ENCODE measurements at places on chromosomes 13 and 19.

DNA sequence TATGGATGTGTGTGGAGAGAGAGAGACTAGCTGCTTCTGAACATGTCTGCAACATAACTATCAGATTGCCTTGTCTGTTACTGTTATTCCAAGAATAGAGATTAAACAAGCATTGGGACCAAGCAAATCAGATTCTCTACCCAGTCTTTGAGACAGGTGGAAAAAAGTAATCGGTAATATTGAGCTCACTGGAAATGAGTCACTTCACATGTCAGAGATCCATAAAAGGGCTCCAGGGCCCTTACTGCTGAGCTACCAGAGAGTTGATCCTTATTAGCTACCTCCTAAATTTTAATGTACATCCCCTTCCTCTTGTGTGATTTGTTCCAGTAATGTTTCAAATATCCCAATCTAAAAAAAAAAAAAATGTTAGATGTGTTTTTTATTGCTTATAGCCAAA is 2118.0 kb downstream of the PCDH9 start:
- no peak for DNase-seq

DNA sequence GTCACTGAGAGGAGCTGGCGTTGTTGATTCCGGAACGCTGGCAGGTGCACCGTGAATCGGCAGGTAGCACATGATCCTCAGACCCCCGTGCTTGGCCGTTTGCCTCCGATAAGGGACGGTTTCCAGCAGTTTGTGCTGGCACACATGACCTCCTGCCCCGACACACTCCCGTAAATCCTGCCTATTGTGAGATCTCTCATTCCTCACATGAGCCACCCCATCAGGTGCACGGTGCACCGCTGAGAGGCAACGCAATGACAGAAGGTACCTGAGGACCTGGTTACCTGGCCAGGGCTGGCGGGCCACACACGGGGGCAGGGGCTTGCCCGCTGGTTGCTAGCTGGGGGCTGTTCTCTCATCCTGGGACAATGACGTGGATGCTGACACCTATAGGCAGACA is 2.1 kb upstream of the ADPRHL1 start:
- DNase-seq, result no peak

DNA sequence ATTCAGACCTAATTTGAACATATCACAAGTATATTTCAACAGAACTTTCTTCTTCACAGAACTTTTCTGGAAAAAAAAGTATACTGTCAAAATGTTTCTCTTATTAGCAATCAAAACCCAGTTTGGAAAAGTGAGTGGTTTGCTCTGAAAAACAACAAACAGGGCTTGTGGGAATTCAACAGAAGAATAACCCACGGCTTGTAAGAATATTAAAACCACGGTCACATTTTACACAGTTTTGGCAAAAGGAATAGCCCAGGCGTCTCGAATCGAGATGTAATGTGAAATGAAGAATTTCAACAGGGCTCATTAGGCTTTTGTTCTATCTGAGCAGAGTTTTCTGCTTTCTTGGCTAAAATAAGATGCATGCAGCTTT is 70.7 kb downstream of the COL4A2 start:
- no peak for DNase-seq

- no peak for DNase-seq
These were observed 4.8 kb upstream of the LAMP1 start for GRCh38 chr13:113292021-113292862.

DNA sequence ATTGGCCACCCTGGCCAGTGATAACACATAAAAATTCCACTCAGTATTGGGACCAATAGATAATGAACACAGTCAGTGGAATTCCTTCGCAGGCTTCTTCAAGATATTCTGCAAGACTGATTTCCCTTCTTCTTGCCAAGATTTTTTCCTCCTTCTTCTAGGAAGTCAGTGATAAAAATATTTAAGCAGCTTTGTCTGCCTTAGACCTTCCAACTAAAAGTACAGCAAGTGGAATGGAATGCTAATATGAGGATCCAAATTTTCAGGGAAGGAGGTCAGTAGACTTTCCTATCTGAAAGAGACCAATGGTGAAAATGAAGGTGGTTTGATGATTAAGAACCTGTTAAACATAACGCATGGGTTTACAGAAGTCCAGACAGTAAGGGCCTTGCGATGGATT is 9.6 kb downstream of the STARD13 start:
- DNase-seq, result no peak

GRCh38 chr19:41771410-41771809 is 16.1 kb downstream of the CEACAM6 start:
- no peak for DNase-seq

GRCh38 chr13:97394542-97394941 is 39.4 kb upstream of the RAP2A start:
- no peak for DNase-seq

DNA sequence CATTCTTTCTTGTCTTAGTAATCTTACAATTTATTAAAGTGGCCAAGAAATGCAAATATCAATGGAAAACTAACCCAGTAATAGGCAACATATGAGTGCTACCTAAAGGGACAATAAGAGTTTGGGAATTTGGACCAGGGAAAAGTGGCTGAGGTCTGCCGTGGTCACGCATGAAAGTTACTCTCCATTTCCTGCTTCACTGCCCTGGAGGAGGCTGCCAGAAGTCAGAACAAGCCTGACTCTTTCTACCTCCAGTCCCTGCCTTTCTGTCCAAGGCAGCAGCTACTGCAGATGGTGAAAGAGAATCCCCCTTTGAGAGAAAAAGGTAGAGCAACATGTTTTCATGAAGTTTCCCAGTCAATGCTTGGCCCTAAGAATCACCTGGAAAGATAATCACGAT is 201.1 kb upstream of the ARGLU1 start:
- DNase-seq, result no peak

DNA sequence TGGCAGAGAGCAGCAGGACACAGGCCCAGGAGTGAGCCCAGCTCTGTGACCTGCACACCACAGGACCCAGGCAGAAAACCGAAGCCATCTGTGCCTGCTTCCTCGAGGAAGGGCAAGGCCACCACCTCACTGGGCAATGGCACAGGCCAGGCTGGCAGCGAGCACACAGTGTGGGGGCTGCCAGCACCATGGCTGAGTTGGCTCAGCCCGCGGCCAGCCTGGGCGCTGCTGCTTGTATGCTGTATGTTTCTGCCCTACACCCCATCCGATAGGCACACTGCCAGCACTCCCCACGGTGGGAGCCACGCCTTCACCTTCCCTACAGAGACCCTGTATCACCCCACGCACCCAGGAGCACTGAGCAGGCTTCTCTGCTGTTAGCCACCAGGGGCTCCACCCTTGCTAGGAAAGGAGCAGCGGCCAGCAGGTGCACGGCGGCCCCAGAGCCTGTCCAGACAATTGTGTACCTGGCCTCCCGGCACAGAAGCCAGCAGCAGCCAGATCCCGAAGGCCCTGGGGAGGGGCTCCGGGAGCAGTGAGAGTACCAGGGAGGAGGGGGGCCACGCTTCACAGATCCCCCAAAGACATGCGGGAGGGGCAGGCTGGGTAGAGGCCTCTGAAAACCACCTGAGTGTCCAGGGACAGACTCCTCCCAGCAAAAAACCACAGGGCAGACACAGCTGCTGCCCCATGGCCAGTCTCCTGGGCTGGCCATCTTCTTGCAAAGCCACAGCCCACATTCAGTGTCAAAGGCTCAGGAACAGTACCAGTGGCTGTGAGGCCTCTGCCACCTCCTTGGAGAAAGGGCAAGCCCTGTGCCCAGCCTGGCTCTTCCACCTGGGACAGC is 56.1 kb downstream of the MLLT1 start:
- no peak for DNase-seq

GRCh38 chr13:77696879-77697216 is 639 bp upstream of the SLAIN1 start:
- no peak for DNase-seq

- DNase-seq, result no peak
These were observed 1430.1 kb upstream of the SPRY2 start for GRCh38 chr13:81770868-81771505.

DNA sequence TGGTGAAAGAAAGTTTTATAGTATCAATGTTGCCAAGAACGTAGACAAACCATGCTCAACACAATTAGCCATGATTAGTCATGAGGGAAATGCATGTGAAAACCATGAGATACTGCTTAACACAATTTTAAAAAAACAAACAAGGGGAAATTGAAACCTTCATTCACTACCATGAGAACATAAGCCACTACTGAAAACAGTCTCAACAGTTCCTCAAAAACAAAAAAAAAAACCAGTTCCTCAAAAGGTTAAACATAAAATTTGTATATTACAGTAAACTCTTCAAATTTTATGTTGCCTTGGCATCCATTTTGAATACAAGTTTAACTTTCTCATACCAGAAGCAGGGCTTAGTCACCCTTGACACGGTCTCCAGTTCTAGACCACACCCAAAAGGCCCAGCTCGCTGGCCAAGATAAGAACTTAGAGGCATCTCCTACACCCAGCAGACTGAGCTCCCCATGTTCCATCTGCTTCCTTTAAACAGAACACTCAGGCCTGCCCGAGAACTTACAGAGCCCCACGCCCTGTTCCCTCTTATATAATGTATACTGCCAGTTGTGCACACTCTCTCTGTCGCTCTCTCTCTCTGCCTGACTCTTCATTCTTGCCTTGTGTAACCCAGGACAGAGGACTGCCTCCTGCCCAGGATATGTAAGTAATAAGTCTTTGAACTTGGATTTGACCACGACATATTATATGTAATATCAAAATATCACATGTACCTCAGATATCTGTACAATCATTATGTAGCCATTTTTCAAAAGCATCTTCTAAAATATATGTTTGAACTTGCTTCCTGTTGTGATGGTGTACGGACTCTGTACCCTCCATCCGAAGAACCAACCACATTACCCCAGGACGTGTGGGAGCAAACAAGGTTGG is 67.4 kb downstream of the STK24 start:
- DNase-seq, result peak; percentile 59
